ENCODE measurements at places on chromosomes 2 and 18. TPM values are rescaled to one million over a fixed set of nuclear protein-coding genes. Genes with fewer than 3 reads are reported as not detected.

GRCh38 chr2:126722546-126722945 lies 66.6 kb downstream of the GYPC start:
- no peak for DNase-seq

- DNase-seq: no peak
These were observed 98.7 kb upstream of the VWC2L start for GRCh38 chr2:214311931-214312749.

DNA sequence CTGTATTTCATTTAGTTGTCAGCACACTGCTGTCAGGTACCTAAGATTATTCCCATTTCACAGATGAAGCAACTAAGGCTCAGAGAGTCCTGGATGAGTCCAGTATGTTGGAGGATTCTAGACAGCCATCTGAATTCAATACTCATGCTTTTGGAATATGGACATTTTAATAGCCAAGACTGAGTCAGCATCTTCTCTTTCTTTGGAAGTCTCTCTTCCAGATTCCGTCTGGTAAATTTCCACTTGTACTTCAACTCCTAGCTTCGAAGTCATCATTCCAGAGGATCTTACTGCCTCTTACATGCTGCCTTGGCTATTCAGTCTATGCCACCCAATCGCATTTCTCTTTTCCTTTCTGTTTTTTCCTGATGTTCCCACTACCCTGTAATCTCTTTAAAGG lies 40.6 kb downstream of the INSIG2 start:
- DNase-seq: no peak

GRCh38 chr2:65129286-65129825 lies 550 bp downstream of the RAB1A start:
- peak; percentile 70 for DNase-seq

GRCh38 chr2:2832657-2833056 lies 501.6 kb upstream of the MYT1L start:
- DNase-seq: no peak

DNA sequence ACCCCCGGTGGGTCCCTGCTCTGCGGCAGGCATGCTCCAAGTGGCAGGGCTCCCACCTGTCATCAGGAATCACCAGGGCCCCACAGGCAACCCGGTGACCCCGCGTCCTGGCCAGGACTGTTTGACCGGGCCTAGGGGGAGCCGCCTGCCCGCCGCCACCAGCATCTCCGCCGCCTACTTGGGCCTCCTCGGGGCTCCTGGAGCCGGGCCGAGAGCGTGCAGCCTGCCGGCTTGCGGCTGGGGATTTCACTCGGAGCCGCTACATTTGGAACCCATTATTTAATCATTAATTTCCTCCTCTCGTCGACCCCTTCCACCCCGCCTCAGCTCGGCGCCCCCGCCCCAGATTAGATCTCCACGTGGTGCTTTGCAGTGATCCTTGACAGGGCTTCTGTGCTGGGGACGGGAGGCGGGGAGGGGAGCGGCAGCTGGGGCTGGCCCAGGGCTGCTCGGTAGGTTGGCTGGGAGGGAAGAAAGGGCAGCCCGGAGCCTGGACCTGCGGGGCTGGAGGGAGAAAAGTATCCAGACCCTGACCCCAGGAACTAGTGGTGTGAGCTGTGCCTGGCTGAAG lies 295.4 kb downstream of the CYP26B1 start:
- DNase-seq: peak; percentile 23

ARHGAP15 gene
- 0.17 TPM for total RNA-seq

DNA sequence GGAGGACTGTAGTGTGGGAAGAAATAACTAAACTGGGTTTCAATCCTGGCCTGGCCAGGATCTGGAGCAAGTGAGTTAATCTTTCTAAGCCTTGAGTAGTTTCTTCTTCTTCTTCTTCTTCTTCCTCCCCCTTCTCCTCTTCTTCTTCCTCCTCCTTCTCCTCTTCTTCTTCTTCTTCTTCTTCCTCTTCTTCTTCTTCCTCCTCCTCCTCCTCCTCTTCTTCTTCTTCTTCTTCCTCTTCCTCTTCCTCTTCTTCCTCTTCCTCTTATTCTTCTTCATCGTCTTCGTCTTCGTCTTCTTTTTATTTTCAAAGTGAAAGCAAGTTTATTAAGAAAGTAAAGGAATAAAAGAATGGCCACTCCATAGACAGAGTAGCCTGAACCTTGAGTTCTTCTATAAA lies 6.5 kb upstream of the IL1RN start:
- no peak for DNase-seq
